Right atrium auricular region (tissue), 2 donors: ENCODE measurements at places on chromosomes 1 and 21.
A peak's percentile ranks its signal among the peaks of the same experiment; 100 is the strongest.

DNA sequence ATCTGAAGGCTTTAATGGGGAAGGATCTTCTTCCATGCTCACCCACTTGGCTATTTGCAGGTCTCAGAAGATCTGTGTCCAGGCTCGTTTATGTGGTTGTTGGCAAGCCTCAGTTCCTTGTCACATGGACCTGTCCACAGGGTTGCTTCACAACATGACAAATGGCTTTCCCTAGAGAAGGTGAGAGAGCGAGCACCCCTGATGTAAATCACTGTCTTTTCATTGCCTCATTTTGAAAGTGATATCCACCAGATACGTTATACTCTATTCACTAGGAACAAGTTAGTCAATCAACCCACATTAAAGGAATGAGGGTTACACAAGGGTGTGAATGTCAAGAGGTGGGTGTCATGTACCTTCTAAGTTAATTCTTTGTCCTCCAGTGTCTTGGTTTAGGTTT lies 433.3 kb downstream of the RPS6KC1 start:
- DNase-seq, result no peak

DNA sequence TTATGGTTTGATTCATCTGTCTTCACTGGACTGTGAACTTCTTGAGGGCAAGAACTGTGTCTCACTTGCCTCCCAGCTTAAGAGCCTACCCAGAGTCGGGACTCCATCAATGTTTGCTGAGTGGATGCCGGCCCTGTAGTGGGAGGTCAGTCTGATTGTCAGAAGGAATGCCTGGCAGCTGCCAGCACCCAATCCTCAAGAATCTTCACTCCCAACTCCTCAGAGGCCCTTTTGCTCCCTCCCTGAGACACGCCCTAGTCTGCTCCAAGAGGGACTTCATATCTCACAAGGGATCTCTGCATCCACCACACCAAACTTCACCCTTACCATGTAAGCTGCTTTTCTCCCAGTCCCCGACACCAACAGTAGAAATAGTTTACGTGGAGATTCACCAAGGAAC lies 15.2 kb upstream of the KDM4A start:
- DNase-seq, result no peak

DNA sequence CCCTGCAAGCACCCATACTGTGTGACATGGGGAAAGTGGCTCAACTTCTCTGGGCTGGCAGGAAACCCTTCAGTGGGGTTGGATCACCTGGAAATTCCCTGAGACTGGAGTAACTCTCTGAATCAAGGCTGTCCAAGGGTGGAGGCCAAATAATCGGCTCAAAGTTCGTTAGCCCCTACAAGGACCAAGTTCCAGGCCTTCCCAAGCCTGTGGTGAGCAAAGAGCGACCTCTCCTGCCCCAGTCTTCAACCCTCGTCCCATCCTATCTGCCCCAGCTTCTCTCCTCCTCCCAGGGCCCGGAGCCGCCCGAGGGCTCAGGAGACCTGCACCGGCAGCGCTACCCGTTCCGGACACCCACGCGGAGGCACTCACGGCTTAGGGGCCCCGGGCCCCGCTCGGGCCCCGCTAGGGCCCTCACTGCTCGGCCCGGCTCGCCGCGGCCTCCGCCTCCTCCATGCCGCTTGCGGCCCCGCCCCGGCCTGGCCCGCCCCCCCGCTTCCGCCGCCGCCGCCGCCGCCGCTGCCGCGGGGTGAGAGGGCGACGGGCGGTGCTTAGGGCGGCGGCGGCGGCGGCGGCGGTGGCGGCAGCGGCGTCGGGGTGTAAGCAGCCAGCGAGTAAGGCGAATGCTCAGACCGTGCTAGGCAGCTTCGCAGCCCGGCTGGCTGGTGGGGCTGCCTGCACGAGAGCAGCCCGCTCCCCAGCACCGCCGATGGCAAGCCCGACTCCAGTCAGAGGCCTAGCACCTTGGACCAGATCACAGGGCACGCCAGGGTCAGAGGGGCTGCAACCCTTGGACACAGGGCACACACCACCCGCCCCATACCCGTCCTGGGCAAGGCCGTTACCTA lies at the start of gene POMGNT1:
Gene POMGNT1, minus strand, starts transcription at position 471 of the 848 bp plus-strand sequence. CDS start 613 bp downstream, outside the sequence.
- no peak for DNase-seq

DNA sequence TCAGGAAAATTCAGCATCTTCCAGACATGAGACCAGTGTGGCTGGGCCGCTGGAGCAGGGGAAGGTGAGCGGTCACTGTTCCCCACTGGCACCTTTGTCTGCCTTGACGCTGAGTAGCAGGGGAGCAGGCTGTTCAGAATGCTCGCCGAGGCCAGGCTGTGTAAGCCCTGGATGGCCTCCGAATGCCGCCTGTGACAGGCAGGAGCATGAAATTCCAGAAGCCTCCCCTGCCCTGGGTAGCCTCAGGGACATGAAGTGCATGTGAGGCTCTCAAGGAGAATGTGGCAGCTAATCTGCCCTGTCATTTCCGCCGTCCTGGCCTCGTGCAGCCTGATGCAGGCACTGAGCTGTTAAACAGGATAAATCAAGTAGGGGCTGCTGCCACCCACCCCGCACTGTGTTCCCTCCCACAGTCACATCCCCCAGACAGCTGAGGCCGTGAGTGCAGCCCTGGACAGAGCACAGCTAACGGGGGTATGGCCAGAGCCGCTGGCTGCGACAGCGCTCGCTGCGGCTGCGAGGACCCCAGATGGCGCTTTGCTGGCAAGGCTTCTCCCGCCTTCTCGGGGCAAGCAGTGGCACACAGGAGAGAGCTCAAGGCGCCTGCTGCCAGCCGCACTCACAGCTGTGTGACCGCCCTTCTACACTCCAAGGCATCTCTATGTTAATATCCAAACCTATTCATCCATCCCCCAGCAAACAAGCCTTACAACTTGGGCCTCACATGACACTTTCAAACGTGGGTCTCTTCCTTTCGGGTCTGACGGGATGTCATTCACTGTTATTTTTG lies 105.0 kb upstream of the COL6A1 start:
- no peak for DNase-seq

DNA sequence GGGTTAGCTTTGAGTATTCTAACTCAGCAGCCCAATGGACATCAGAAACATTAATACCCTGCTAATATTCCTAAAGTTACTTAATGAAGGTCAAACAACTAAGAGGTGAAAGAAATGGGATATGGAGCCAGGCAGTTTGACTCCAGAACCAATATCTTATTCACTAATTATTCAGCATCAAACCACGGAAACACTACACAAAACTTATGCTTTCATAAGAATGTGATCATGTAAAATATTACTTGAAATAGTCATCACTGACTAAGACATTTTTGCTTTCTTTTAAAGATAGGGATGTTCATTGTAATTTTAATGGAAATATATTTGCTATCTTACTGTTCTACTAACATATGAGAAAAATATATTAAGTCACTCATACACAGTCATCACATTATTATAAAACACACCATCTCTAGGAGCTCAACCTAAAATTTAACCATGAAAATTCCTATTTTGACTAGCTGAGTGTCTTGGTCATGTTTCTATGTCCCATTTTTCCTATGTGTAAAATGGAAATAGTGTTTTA lies 240.9 kb downstream of the KCTD3 start:
- no peak for DNase-seq

GRCh38 chr1:243313635-243314536 lies 58.0 kb downstream of the SDCCAG8 start:
- DNase-seq, result no peak

- DNase-seq, result peak; percentile 96
Measured at GRCh38 chr1:31954607-31955283, 16.6 kb upstream of the PTP4A2 start.

GRCh38 chr21:35829067-35829466 lies 231.3 kb downstream of the SETD4 start:
- no peak for DNase-seq

DNA sequence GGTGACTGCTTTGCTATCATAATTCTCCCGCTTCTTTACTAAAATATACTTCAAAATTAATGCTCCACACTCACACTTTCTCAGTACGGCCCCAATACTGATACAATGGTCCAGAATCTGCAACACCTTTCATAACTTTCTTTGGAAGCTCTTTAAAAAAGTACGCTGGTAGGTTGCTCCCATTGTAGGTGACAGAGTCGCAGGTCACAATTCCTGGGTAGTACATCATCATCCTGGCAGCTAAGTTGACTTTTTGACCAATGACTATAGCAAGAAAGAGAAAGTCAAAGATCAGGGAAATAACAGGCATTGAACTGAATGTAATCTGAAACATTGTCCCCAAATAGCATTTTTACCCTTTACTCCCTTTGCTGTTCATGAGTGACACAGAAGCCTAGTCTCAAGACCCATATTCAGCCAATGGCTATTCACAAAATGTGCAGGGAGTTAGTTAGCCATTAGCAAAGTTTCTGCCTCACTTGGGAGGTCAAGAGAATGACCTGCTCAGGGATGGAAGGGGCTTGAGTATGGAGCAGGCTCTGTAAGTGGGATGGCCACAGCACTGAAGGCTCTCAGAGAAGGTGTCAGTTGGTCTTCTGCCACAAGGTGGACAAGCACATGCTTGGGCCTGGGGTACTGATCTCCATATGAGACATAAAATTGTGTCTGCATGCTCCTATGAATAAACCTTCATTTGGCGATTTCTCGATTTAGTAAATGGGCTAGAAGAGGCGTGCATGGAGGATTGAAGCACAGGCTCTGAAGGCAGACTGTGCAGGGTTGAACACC lies 35.4 kb downstream of the ADCY10 start:
- no peak for DNase-seq

- DNase-seq, result no peak
Measured at GRCh38 chr1:247216261-247216660, 39.6 kb upstream of the VN1R5 start.

- no peak for DNase-seq
Measured at GRCh38 chr1:38068220-38068979, 21.8 kb upstream of the POU3F1 start.

DNA sequence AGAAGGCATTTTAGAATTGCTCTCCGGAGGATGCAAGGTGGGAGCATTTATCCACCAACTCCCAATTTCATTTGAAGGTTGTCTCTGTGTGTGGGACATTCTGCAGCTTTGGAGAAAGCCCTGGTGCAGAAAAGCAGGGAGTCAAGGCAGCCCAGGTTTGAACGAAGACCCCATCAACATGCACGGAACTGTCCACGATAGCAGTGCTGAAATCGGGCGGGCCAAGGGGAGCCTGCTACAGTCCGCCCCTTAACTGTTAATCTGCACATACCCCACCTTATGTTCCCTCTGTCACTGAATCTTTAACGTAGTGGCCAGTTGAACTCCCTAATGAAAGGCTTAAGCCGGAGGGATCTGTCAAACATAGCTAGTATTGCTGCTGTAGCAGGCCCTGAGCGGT lies 68.8 kb upstream of the C1orf174 start:
- DNase-seq, result no peak

GRCh38 chr1:99670583-99670982 lies 24.7 kb downstream of the PALMD start:
- no peak for DNase-seq

DNA sequence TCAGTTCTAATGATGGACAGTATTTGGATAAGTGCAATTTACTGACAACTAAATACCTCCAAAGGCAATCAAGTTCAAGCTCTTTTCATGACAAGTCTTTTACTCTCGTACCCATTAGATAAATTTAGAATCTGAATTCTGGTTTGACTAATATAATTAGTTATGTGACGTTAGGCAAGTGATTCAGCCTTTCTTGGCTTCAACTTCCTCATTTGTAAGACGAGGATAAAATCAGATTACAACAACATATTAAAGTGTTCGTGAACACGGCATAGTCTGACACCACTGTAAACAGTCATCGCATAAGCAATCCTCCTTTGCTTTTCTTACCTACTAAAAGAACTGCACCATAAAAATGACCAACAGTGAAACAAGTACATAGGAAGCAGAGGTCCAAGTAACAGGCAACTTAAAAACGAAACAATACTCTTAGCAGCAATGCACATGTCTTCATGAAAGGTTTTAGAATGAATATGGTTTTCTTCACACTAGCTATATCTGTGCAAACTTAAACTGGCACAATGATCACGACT lies 25.7 kb downstream of the COA6 start:
- DNase-seq, result no peak

DNA sequence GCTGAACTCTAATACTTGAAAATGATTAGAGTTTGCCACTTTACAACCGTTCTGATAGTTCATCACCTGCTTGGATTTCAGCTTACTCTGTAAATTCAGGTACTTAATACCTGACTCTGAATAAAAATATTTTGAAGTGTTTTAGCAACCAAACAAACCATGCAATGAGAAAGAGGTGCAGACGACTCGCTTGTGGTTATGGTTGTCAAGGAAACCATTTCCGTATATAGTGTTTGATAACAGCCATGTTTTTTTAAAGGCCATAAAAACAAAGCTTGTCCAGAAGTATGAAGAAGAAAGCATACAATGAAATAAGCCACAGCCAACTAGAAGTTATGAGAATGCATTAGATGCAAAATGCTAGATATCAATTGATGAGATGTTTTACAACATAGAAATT lies 167.2 kb upstream of the HMCN1 start:
- DNase-seq, result no peak

GRCh38 chr1:230205719-230206198 lies 138.7 kb downstream of the GALNT2 start:
- no peak for DNase-seq

GRCh38 chr21:29939924-29940275 lies at the start of gene GRIK1:
Gene GRIK1, minus strand, starts transcription at chr21:29939996.
- DNase-seq, result no peak

- DNase-seq, result peak; percentile 84
Measured at GRCh38 chr1:12548973-12549459, 69.0 kb downstream of the DHRS3 start.

DNA sequence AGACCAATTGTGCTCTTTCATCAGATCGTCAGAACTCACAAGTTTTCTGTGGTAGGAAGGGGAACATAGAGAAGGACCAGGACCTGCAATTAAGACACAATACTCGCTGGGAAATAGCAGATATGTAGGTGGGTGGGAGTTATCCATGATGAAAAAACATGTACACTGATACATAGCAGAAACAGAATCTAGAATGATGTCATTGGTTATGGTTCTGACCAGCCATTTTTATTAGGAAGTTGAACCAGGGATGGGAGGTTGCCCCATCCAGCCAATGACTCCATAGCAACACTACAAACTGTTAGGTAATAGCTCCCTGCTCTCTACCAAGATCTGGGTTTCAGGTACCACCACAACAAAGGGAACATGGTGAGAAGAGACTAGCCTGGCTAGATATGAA lies 393.5 kb upstream of the PBX1 start:
- no peak for DNase-seq

GRCh38 chr1:57845041-57845440 lies 421.2 kb upstream of the DAB1 start:
- DNase-seq, result no peak

DNA sequence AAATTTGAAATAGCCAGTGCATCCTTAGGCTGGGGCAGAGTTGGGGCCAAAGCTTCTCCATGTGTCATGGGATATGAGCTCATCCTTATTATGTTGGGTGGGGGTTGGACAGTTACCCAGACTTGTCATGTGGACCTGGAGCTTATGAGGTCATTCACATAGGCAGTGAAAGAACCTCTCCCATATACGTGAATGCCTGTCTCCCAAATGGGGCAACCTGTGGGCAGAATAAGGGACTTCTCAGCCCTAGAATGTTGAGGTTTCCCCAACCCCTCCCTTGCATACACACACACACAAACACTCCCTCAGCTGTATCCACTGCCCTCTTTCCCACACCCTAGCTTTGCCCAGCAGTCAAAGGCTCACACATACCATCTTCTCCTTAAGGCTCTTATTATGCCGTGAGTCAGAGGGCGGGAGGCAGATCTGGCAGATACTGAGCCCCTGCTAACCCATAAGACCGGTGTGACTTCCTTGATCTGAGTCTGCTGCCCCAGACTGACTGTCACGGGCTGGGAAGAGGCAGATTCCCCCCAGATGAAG lies 2.3 kb upstream of the IVL start:
- no peak for DNase-seq

GRCh38 chr1:156677616-156678596 lies 699 bp upstream of the NES start:
- DNase-seq, result peak; percentile 77

GRCh38 chr1:53070621-53071020 lies 8.6 kb downstream of the PODN start:
- no peak for DNase-seq
